ENCODE measurements at places on chromosomes 7 and 10.

- DNase-seq = no peak
Observed at GRCh38 chr7:79272066-79272669, 181.3 kb downstream of the MAGI2 start.

GRCh38 chr7:14717816-14718215 lies 184.7 kb downstream of the DGKB start:
- DNase-seq = no peak

- DNase-seq = no peak
Observed at GRCh38 chr10:6995341-6995740, 415.3 kb upstream of the PRKCQ start.

DNA sequence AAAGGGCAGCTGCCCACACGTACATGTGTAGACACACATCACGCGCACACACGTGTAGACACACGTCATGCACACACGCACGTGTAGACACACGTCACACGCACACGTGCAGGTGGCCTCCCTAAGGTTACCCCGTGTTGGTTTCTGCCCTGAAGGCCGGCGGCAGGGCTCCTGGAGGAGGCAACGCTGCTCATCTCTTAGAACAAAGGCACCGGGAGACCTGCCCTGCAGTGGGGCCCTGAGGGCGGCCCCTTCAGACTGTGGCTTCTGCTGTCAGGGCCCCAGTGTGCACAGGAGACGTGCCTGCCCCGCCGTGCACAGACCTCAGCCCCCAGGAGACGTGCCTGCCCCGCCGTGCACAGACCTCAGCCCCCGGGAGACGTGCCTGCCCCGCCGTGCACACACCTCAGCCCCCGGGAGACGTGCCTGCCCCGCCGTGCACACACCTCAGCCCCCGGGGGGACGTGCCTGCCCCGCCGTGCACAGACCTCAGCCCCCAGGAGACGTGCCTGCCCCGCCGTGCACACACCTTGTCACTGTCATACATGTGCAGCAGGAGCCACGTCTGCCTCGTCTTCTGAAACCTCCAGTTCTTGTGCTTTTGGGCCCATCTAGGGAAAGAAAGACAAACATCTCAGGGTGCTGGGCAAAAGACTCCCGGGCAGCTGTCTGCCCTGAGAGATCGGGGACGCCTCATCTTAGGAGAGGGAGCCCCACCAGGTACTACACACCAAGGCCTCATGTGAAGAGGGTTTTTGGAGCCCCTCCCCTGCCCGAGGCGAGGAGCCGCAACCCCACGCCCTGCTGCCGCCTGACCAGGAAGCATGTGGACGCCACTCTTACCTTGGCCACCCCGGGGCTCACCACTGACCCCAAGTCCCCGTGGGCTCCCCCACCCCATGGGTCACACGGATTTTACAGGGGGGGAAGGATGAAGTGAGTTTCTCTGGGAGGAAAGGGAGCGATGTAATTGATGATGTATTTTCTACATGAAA lies 17.3 kb downstream of the CYP2W1 start:
- no peak for DNase-seq

DNA sequence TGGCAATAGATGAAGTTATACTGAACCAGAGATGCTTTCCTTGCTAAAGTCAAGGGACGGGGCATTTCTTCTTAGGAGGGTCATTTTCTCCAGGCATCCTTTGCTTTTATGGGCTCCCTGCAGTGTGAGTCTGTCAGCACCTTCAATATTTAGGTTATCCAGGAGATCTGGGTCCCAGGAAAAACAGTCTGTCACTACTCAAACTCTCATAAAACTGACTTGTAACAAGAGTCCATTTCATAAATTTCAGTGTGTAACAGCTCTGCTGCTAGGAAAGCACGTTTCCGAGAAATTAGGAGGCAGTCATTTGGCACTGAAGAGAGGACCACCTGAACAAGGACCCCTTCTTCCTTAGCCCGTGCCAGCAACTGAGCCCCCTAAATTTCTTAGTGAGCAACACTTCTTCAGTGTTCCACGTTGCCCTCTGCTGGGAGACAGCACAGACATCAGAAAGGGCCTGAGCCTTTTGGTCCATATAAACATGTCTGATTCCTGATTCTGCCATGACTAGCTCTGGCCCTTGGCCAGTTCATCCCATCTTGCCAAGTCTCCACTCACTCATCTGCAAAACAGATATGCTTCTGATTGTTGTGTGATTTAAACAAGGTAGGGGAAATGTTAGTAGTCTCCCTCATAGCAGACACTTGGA lies 7.2 kb downstream of the GCC1 start:
- DNase-seq = no peak

DNA sequence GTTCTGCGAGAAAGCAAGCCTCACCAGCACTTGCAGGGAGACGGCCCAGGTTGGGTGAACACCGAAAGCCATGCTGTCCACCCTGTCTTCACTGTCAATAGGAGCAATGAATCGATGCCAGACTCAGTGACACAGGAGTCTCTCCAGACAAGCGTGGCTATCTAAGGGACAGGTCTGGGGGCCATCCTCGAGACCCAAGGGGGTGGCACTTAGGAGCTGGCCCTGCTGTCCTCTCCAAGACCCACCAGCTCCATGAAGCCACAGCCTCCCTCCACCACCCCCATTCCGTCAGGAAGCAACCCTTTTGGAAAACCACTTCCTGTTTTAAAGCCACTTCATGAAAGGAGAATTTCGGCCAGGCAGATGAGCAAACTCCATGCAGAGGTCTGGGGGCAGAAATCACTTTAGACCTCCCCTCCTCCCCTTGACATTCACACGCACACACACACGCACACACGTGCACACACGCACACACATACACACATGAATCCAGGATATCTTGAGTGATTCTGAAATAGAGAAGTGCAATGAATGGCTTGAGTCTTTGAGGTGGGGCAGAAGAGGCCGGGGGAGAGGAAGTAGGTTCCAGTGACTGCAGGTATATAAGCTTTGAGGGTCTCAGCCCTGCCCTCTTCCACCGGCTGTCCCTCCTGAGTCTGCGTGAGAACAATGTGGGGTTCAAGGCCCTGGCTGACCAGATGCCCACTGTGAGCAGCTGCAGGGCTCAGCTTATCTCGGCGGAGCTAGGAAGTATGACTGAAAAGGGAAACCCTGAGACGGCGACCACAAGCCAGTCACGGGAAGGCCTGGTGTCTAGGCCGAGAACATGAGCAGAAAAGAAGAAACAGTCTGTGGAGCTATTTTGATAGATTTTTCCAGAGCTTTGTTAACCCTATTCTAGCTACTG lies 25.0 kb downstream of the RGS10 start:
- no peak for DNase-seq

GRCh38 chr7:140881507-140882228 lies 43.1 kb downstream of the BRAF start:
- DNase-seq = no peak

DNA sequence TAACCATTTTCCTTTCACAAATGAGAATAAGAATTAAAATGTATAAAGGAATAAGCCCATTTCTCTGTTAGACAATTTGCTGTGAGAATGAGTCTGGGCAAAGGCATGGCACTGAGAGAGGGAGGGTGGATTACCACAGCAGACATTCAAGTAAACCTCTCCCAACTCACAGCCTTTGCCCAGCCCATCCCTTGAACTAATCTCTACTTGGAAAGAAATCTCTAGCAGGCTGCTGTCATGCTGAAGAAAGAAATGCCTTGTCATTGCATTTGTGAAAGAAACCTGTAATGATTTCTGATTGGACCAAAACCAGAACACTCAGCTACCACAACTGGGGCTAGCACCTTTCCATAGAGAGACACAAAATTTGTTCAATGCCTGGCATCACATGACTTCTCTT lies 39.2 kb downstream of the CH25H start:
- DNase-seq = no peak

- DNase-seq = no peak
Observed at GRCh38 chr7:28592861-28593260, 180.5 kb downstream of the CREB5 start.
